ENCODE measurements at places on chromosomes 6 and 20.

GRCh38 chr20:44302736-44303135 is 8.3 kb downstream of the FITM2 start:
- no peak for DNase-seq

DNA sequence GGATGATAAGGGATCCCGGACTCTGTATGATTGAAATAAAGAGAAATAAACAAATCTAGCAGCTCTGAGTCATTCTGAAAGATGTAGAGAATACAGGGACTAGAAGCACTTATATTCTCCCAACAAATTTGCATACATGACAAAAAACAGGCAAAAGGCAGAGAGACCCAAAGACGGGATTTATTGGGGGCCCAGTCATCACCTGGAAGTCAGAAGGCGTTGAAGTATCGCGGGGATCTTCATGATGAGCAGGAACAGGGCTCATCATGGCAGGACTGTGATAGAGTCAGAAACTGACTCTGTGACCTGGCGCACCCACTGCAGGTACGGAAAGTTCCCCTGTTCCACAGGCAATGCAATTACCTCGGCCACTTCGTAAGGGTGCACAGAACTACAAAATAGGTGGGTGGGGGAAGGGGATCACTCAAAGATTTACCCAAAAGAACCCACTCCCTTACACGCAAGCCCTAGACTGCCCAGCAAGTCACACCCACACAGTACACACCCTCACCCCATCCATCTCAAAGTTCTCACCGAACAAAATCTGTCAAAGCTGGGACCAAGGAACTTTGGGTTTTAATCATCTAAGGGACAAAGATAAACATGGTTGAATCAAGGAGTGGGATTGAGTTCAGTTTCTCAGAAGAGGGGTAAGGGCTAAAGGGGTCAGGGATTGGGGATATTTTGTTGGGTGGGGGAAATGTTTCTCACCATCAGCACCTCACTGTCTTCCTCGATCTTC is 1.4 kb downstream of the CUTA start:
- DNase-seq = no peak

- DNase-seq = no peak
These were observed 6.2 kb upstream of the ZNF311 start for GRCh38 chr6:29011276-29011734.

DNA sequence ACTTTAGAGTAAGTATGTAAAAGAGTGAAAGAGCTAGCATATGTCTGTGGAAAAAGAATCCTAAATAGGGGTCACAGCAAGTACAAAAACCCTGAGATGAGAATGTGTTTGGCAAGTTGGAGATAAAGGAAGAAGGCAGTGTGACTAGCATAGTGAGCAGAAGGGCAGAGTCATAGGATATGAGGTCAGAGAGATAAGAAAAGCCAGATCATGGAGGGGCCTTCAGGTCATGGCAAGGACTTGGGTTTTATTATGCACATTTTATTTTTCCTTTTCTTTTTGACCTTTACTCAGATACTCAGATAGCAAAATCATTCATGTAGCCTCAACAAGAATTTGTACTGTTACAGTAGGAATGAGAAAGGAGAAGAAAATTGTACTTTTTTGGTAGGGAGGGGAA is 138.0 kb downstream of the GJA1 start:
- DNase-seq = no peak

GRCh38 chr6:64696053-64696452 is 1011.0 kb downstream of the EYS start:
- DNase-seq = no peak

DNA sequence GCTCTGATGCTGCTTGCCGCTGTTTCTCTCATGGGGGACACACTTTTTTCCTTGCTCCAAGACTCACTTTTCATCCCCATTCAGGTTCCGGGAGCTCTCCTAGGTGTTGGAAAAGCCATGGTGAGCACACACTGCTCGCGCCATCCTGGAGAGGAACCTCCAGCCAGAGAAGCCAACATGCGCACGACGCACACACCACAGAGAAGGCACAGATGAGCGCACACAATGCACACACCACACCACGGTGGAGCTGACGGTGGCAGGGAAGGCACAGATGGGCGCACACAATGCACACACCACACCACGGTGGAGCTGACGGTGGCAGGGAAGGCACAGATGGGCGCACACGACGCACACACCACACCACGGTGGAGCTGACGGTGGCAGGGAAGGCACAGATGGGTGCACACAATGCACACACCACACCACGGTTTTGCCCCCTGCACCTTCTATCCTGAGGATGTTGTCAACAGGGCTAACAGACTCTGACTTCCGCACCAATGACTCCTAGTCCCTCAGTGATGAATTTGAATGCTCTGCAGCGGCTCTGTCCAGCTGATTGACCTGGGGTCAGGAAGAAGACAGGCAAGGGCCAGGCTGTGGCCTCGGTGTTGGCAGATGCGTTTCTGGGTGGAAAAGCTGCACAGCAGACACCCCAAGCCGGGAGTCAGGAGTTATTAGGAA is 154.7 kb downstream of the ERMARD start:
- no peak for DNase-seq

DNA sequence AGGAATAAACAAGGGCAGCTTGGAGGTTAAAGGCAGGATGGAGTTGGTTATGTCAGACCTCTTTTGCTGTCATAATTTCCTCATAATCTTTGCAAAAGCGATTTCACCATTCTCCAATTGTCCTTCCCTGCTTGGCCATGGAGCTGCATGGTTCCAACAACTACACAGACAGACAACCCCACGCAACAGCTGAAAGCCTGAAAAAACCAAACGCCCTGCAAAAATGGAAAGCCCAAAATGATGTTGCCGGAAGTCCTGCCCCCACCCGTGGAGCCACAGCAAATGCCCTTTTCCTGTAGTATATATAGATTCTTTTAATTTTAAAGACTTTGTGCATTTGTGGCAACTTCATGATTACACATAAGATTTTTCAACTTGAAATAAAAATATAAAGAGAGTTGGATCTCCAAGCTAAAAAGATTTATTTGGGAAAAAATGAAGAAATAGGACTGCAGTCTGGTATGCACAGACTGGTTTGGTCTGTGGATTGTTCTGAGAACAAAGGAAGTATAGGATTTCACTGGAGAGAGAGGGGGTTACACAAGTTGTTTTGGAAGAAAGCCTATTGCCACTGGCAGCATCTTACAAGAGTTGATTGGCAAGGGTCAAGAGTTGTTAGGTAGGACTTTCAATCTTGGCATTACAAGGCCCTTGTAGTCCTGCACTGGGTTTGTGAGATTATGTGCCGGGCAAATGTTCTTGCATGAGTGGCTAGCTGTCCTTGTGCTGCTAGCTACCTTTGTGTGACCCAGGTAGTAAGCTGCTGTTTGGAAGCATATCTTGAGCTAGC is 190.0 kb downstream of the C6orf118 start:
- DNase-seq = no peak

Data from vagina (tissue), 2 donors.